Muscle of leg (tissue), 16 donors: ENCODE measurements at places on chromosomes 5 and 9. TPM values are rescaled to one million over a fixed set of nuclear protein-coding genes. Genes with fewer than 3 reads are reported as not detected.

PCDHB6 gene
- polyA plus RNA-seq: 1.9 TPM

CMYA5 gene
- polyA plus RNA-seq: 180 TPM

HTR1A gene
- polyA plus RNA-seq: not detected

ROPN1L gene
- not detected for polyA plus RNA-seq

CDH9 gene
- not detected for polyA plus RNA-seq

GRM6 gene
- polyA plus RNA-seq: 0.35 TPM

CXXC5 gene
- 87.3 TPM for polyA plus RNA-seq

PTPA gene
- polyA plus RNA-seq: 122 TPM

SPINK7 gene
- 0.22 TPM for polyA plus RNA-seq

FSD1L gene
- polyA plus RNA-seq: 14.1 TPM

MYO10 gene
- 30.0 TPM for polyA plus RNA-seq
